ENCODE measurements at places on chromosomes 4 and X.
A peak's percentile ranks its signal among the peaks of the same experiment; 100 is the strongest.

DNA sequence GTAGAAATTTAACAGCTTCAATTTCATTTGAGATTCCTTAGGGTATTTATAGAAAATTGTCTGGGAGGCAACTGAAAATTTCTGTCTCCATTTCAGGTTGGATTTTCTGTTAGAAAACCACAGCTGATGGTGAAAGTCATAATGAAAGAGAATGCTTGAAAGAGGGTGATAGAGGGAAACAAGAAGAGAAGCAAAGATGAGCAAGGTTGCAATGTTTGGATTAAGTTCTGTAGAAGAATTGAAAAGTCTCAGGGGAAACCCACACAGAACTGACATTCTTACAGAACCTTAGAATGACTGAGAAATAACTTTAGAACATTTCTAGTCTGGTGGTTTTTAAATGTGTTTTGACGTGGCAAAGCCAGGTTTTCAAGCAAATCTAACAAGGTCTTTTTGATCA lies 14.7 kb downstream of the GBA3 start:
- no peak for DNase-seq

DNA sequence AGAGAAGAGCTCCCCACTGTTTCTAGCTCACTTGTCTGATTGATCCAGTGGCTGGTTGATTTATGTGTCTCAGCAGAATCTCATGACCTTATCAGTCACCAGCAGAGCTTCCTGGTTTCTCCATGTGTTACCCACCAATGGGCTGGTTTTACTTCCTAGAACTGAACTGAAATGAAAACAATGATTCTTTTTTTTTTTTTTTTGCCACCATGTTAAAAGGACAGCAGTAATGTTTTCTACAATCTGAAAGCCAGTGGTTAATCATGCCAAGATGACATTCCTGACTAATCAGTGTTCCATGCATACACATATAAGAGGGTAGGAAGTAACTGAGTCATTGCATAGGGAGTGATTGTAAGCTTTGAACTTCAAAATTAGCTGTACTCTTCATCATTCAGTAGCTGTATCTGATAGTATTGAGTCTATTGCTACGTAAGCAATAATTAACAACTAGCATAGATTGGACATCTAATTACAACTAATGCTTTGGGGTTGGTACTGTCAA lies 67.7 kb downstream of the SLC4A4 start:
- DNase-seq: no peak

GRCh38 chrX:151974336-151975227 lies at the start of gene GABRE:
TSS of gene GABRE (minus strand) at chrX:151974676. CDS start at chrX:151974625, 51 bp downstream.
- DNase-seq: no peak

DNA sequence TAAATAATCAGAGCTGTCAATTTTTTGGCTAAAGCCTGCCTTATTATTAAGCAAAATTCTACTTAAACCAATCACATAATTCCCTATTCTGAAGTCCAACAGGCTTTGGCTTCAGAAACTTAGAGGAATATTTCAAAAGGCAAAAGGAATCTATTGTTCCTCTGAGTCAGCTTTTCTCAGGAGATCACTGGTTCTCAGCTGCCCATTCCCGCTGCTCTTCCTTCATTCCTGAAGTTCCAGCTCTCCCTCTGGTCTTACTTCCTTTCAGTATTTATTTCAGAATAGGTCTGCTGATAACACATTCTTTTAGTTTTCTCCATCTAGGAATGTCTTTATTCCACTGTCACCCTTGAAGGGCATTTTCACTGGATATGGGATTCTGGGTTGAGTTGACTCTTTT lies 133.7 kb downstream of the SOWAHB start:
- DNase-seq: no peak

DNA sequence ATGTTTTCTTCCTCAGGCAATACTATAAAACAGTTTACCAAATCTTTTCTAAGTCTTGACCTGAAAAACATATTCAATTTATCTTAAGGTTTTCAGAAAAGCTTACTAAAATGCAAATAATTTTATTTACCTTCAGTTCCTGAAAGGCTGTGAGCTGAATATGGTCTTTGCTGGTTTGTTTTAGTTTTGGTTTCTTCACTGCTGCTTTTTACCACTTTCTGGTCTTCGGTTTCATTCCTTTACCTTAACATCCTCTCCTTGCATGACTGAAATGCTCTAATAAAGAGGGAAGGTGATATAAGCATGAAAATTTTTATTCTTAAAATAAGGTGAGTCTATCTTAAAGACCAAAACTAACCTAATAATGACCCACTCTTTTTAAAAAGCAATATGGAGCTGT lies 97.1 kb upstream of the NRK start:
- no peak for DNase-seq

DNA sequence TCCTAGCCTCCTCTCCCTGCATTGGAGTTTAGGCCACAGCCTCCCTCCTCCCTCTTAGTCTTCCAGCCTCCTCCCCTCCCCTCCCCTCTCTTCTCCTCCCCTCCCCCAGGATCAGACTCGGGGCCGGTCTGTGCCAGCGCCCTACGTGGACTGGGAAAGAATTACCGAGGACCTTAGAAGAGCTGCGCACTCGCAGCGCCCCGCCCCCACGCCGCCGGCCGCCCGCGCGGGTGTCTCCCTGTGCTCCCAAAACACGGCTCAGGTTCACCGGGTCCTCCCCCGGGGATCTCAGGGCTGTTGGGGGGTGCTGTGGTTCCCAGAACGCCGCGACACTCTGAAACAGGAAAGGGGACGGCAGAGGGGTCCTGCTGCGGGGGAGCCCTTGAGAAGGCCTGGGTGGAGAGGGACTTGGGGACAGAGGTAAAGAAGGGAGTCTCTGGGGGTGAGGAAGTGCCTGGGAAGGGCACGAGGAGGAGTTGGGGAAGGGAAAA lies 122.3 kb upstream of the TBL1X start:
- no peak for DNase-seq

- DNase-seq: peak; percentile 10
These were observed 119.5 kb upstream of the AFF2 start for GRCh38 chrX:148380650-148381561.

GRCh38 chr4:80471756-80472155 lies 136.2 kb downstream of the CFAP299 start:
- DNase-seq: no peak

DNA sequence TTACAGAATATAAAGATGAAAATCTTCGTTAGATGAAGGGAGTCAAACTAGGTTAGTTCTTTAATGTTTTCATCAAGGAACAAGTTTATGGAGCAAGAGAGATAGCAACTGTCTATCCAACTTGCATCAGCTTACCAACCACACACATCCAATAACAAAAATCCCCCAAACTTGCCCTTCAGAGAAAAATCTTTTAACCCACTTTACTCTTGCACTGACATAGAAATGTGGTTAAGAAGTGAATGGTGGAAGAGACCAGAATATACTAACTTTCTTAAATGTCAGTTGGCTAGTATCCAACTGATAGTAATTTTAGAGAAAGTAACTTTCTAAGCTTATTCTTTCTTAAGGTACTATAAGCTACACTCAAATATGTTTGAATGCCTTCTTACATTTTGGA lies 1.7 kb upstream of the RAB9A start:
- DNase-seq: no peak

GRCh38 chrX:64642482-64642881 lies 247.2 kb upstream of the MTMR8 start:
- DNase-seq: no peak

DNA sequence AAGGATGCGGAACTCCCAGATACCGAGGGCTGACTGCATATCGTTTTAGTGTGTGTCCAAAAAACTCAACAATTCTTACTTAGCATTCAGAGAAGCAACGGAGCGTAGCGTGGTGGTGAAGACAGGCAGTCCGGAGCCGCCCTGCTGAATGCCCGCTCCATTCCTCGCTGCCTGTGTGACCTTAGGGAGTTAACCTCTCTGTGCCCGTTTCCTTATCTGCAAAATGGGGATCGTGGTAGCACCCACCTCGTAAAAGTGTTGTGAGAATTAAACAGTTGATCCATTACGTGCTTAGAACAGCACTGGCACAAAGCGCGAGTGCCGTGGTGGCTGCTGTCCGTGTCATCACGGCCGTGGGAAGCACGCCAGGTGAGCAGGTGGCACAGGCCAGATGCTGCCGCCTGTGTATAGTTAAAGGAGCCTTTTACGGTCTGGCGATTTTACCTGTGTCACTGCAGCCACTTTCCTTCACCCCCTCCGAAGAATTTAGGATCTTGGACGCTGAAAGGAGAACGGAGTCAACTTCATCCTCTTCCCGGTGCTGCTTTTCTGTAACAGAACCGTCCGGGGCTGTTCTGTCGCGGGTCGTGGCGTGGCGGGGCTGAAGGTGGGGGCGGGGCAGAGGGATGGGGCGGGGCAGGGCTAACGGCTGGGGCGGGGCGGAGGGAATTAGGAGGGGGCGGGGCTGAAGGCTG lies 885 bp downstream of the CCDC110 start:
- DNase-seq: peak; percentile 10

- no peak for DNase-seq
These were observed 20.1 kb downstream of the ATP5ME start for GRCh38 chr4:653831-654502.

DNA sequence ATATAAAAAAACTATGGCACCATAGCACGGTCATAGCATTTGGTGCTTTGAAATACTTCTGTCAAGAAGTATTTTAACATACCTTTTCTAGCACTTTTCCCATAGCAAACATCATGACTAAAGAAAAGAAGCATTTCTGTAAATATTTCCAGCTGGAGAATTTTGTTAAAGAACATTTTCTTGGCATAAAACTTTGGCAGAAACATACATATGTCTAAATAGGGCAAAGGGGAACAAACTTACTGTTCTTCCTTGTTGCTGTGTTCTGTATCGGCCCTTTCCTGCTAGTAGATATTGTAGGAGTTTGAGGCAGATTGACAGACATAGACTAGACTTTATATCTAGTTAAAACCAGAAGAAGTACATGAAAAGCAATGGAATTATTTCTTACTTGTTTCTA lies 2368.5 kb downstream of the PCDH7 start:
- no peak for DNase-seq

GRCh38 chr4:110449947-110450346 lies 26.0 kb upstream of the ENPEP start:
- DNase-seq: no peak

DNA sequence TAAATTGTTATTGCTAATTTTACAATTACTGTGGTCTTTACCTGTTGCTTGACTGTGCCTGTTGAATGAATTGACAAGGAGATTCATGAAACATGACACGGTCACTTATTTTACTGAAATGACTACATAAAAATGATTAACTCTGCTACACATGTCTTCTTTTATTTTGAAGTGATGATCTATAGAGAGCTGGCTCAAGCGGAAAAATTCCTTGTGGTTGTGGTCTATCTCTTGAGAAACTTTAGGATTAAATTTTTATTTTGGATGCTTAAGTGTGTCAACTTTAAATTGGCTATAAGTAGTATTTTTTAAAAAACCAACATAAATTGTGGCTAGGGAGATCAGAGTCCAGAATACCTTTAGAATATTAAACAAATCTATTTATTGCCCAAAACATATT lies 131.8 kb upstream of the PITX2 start:
- no peak for DNase-seq

DNA sequence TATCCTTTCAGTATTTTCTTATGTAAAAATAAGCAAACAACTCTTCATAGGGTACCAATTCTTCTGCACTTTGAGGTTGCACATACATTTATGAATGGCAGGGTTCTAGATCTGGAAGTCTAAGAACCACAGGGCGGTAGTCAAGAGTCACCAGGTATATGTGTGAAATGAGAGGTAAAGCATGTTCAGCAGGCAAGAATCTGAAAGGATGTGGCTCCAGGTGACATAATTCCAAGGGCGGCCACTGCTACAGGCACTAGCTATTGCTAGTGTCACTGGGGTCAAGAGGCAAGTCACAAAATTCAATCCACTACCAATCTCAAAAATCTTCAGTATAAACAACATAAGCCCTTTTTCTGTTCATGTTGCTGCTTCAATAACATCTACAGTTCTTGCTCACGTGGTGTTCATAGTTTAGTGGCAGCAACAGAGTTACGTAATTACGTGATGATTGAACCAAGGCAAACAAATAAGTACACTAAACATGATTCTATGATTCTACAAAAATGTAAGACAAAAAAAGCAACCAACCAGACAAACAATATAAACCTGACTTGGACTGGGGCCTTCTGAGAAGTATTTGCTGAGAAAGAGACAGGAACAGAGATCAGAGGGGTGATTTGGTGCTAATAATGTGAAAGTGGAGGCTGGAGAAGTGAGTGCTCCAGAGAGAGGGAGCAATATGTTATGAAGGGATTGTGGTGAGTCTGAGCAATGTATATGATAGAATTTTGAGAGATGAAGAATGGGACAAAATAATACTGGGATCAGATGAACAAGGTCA lies 101.7 kb downstream of the NAA11 start:
- DNase-seq: no peak

- no peak for DNase-seq
These were observed 736.5 kb upstream of the FTHL17 start for GRCh38 chrX:31808357-31808756.

- no peak for DNase-seq
These were observed 201.7 kb downstream of the NLGN4X start for GRCh38 chrX:6026980-6027379.

DNA sequence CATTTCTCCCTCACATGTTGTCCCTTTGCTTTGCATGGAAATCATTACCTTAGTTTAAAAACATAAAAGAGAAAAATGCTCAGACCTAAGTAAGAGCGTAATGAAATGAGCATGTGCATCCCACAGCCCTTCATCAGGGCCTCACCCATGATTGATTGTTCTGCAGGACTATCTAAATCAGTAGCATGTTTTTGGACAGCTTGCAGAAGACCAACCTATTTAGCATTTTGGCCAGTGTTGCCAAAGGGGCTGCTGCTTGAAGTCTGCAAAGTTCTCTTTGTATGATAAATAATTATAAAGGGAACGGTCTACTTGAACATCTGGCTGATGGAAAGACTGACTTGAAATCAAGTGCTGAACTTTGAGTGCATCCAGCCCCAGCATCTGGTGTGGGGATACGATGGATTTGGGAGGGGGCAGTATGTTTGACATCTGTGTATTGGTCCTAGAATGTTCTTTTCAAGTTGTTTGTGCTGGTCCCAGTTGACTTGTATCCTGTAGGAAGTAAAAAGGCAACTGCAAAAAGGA lies 76.1 kb upstream of the LIMCH1 start:
- no peak for DNase-seq

DNA sequence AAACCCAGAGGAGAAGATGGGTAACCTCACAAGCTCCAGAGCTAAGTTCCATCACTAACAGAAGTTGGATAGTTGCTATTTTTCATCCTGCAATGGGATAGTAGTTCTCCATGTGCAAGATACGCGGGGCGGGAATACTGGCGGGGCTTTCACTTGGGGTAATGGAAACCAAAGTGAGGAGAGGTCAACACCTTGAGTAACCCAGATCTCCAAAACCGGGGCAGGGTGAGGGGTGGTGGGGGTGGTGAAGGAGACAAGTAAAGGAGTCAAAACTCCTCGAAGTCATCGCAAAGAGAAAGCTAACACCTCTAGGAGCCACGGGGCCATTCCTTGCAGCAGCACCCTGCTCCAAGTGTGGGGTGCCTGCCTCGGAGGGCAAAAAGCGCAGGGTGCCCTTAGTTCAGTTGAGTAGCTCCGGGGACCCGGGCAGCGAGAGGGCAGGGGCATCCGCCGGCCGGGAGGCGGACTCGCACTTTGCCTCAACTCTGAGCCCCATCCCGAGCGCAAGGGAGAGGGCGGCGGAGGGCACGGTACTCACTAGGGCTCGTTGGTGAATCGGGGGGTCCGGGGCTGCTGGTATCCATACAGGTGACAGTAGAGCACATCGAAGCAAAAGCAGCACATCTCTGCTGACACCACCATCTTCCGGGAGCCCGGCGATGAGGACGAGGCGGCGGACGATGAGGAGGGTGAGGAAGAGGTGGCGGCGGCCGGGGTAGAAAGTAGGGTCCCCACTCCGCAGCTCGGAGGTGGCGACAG lies 645 bp downstream of the AMMECR1 start:
- peak; percentile 1 for DNase-seq

Measured in stimulated activated CD4-positive, alpha-beta T cell treated with anti-CD3 and anti-CD28 coated beads, TNF-alpha, amount 100 ng/mL, for 4 hours (primary cell).